Femur (tissue), 1 donor: ENCODE measurements at places on chromosomes 6 and 20.
A peak's percentile ranks its signal among the peaks of the same experiment; 100 is the strongest.

- DNase-seq: peak; percentile 75
Measured at GRCh38 chr6:3226481-3227362, 731 bp downstream of the TUBB2B start.

DNA sequence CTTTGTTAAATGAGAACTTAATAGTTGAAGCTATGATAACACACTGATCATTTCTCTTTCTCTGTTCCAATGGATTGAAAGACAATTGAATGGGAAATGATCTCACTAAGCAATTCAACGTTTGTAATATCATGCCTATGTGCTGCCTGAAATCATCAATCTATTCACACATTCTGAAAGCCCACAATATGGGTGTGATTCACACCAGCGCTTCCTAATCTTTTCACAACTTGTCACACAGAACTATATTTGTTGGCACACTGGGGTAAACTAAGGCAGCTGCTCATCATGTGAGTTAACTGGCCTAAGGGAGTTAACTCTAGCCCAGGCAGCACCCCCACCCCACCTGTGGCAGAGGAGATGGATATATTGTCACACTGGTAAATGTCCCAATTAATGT lies 37.1 kb upstream of the UTRN start:
- no peak for DNase-seq

- DNase-seq: no peak
Measured at GRCh38 chr20:57256205-57256604, 10.2 kb downstream of the BMP7 start.

DNA sequence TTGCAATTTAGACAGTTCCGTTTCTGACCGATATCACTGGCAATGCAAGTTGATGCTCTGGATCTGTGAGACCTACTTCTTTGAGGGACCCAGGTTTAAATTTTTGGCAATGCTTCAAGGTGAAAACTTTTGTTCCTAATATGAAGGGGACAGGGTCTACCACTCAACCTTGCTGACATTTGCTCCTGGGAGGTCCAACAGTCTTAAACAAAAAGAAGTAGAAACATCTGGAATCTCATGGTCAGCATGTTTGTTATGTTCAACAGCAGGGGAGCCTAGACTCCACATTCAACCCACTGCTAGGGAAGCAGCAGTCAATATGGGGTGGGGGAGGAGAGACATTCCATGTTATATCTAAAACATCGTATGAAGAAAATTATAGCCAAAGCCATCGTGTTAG lies 196.4 kb downstream of the SIM1 start:
- no peak for DNase-seq

DNA sequence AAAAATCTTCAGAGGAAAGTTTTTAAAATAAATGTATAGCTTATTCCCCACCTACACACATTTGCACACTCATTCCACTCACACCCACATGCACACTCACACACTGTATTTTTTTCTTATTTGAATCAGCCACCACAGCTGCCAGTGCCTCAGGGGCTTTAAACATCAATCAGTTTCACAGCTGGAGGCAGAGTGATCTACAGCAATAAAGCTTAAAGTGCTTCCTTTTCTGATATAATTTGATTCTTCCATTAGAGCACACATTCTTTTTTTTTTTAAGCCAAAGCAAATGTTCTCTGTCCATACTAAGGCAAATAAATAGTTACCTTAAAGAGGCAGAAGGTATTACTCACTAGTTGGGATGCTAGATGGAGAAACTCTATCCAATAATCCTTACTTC lies 498.8 kb upstream of the POU3F2 start:
- no peak for DNase-seq

- no peak for DNase-seq
Measured at GRCh38 chr20:48685300-48685699, 142.5 kb downstream of the PREX1 start.

GRCh38 chr6:33840048-33840926 lies 36.5 kb upstream of the MLN start:
- peak; percentile 59 for DNase-seq

GRCh38 chr6:97262676-97263075 lies 20.3 kb downstream of the MMS22L start:
- no peak for DNase-seq

GRCh38 chr6:136723780-136724179 lies 68.5 kb downstream of the MAP3K5 start:
- no peak for DNase-seq

GRCh38 chr6:78324213-78324612 lies 543.1 kb upstream of the IRAK1BP1 start:
- no peak for DNase-seq

- no peak for DNase-seq
Measured at GRCh38 chr6:16706911-16707783, 54.1 kb downstream of the ATXN1 start.

- DNase-seq: no peak
Measured at GRCh38 chr6:157789861-157790260, 33.2 kb upstream of the SNX9 start.

DNA sequence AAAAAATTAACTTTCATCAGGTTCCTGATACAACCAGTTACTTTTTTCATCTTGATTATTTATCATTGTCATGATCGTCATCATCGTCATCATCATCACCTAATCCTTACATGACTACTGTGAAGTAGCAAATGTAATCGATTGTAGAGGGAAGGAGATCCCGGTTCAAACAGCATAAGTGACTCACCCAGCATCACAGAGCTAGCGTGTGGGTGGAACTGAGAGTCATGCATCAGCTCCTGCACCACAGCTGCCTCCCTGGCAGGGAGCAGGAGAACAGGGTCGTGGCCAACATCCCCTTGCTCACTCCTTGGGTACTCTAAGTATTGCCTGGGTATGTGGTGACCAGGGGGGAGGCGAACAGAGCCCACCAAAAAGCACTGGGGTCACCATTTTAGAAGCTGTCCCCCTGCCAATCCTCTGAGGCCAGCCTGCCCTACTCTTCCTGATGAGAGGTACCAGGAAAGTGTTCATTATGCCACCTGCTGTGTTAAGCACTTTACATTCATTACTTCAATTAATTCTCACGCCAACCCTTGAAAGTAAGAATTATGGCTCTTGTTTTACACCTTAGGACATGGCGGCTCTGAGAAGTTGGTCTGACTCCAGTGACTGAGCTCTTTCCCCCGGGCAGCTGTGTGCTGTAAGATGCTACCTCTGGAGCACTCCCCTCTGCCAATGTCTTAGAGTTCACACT lies 425.2 kb downstream of the CD83 start:
- DNase-seq: no peak

GRCh38 chr6:142331075-142331551 lies 29.3 kb downstream of the ADGRG6 start:
- no peak for DNase-seq

- DNase-seq: no peak
Measured at GRCh38 chr6:34360556-34360955, 31.9 kb downstream of the NUDT3 start.

GRCh38 chr6:41286544-41287346 lies at the start of gene TREM1:
TSS of gene TREM1 (minus strand) at chr6:41286682. CDS start at chr6:41286655, 27 bp downstream.
- peak; percentile 47 for DNase-seq

DNA sequence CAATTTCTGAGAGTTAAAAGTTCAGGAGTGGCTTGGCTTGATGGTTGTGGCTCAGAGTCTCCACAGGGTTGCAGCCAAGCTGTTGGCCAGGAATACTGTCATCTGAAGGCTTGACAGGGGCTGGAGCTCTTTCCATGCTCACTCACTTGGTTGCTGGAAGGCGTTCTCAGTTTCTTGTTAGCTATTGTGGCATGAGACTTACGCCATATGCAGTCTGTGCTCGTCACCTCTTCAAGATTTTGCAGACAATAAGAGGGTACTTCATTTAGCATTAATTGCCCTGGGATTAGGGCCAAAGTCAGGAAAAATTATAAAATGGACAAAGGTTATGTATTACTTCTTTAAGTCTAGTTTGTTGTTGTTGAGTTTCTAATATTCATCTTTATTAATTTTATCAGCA lies 380.6 kb upstream of the MAP3K7 start:
- DNase-seq: no peak

GRCh38 chr6:48057601-48058000 lies 53.4 kb downstream of the PTCHD4 start:
- DNase-seq: no peak

DNA sequence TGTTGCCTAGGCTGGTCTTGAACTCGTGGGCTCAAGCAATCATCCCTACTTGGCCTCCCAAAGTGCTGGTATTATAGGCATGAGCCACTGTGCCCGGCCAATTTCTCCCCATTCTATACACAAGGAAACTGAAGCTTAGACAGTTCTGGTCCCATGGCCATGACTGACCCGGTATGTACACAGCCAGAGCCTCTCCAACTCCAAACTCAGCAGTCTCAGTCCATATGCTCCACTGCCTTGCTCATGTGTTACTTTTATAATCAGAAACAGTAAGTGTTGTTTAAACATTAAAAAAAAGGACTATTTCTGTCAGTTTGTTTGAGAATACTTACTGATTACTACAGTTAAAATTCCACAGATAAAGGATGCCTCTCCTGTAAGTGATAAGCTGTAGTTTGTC lies 50.6 kb downstream of the RNF24 start:
- DNase-seq: no peak

- DNase-seq: no peak
Measured at GRCh38 chr6:20038410-20039204, 173.7 kb downstream of the MBOAT1 start.

DNA sequence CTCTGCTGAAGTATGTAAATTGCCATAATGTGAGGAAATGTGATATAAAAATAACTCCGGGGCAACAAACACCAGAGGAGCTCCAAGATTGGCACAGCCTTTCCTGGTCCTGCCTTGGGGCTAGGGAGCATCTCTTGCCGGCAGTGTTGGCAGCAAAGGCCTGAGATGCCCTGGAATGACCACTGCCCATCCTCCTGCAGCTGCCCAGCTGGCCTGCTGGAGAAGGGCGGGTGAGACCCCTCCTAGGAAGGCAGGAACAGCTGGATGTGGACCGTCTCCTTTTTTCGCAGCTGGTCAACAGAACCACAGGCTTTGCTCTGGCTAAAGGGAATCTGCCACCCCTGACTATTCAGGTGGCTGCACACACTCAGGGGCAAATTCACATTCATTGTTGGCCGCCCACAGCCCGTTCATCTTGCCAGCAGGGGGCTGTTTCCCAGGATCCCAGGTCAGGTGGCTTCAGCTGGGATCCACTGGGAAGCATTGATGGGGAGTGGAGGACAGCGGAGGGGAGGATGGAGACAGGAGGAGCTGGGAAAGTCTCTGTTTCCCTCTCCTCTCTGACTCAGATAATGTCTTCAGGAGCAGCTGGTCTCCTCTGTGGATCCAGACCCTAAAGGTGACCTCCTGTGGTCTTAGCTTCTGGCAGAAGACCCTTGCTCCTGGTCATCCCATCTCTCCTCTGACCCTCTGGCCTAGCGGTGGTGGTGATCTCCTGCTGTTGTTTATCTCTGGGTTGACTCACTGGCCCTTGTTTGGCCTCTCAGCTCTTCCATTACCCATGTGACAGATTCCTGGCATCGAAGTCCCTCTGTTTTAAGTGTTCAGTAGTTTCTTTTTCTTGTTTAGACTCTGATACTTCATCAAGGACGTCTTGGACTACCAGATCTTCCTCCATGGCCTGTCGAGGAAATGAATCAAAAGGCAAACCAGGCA lies 336.7 kb downstream of the DHX35 start:
- no peak for DNase-seq

DNA sequence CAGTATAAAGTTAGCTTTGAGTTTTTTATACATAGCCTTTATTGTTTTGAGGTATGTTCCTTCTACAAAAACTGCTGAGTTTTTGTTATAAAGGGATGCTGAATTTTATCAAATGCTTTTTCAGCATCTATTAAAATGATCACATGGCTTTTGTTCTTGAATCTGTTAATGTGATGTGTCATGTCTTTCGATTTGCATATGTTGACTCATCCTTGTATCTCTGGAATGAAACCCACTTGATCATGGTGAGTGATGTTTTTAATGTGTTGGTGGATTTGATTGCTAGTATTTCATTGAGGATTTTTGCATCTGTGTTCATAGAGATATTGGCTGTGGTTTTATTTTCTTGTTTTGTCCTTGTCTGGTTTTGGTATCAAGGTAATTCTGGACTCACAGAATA lies 24.7 kb upstream of the BLCAP start:
- no peak for DNase-seq

GRCh38 chr6:85678026-85678601 lies 35.4 kb upstream of the SYNCRIP start:
- no peak for DNase-seq

DNA sequence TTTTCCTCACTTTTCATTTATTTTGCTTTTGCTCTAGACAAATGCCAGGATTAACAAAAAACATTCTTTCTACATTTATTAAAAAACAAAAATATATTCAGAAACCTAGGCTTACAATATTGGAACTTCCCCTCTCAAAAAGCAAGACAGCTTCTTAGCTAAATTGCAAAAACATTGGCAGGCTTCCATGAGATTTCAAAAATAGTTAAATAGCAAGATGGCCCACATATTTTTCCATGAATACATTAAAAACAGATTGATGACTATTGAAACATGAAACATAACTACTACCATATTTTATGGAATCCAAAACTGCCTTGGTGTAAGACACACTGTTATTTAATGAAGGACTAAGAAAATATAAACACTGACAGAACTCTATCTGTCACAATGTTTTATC lies 92.0 kb downstream of the LY86 start:
- DNase-seq: no peak

DNA sequence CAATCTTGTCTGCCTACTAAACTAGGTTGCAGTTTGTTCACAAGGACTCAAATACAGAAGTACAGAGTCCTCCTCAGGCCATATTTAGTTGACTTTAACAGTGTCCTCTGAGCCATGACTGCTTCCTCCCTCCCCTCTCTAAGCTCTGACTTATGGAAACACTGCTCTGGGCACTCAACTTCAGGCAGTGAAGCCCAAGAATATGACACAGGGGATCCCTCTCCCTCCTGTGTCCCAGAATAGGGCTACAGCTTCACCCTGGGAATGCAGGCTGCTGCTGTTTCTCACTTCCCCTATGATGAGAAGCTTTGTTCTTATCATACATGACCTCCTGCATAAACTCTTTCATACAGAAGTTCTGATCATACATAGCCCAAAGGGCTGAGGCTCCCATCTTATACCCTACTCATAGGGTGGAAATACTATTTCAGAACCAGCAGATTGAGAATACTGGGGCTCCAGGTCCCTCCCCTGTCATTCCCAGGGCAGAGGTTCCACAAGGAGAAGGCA lies 97.3 kb upstream of the UST start:
- no peak for DNase-seq

DNA sequence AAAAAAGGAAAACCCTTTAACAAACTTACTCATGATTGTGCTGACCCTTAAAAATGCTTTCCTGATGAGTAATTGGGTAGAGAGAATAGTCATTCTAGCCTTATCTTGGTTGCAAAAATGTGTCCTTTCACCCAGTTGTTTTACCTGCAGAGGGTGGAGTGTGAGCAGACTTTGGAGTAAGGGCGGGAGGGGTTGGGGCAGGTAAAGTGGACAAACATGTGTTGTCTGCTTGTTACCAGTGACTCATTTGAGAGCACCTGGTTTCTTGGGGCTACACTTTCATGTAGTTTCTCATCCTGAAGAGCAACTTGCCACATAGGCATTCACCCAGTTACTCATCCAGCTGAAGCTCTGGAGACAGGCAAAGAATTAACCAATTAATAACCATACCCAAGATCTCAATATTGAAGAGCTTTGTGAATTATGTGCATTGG lies 121.1 kb downstream of the TNFRSF21 start:
- no peak for DNase-seq

GRCh38 chr6:29564875-29565274 lies 5.3 kb upstream of the UBD start:
- DNase-seq: no peak
